ENCODE measurements at places on chromosomes 12 and 14.

GRCh38 chr14:75884198-75884611 lies 97.6 kb downstream of the TGFB3 start:
- DNase-seq: no peak

GRCh38 chr14:73746520-73747378 lies 32.6 kb upstream of the PNMA1 start:
- no peak for DNase-seq

GRCh38 chr14:38868399-38869290 lies 234.4 kb downstream of the SEC23A start:
- DNase-seq: no peak

DNA sequence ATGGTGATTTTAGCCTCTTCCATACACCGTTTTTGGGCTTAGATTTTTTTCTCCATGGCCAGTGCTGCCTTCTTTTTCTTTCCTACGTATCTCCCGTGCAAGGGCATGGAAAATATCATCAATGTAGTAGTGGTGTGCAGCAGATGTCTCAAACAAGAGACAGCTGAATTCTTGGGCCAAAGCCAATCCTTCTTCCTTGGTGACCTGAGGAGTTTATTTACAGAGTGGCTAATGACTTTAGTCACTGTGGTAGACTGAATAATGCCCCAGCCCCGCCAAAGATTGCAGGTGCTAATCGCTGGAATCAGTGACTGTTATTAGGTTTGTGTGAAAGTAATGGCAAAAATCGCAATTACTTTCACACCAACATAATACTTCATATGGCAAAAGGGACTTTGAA lies 235.5 kb upstream of the NOS1 start:
- DNase-seq: no peak

DNA sequence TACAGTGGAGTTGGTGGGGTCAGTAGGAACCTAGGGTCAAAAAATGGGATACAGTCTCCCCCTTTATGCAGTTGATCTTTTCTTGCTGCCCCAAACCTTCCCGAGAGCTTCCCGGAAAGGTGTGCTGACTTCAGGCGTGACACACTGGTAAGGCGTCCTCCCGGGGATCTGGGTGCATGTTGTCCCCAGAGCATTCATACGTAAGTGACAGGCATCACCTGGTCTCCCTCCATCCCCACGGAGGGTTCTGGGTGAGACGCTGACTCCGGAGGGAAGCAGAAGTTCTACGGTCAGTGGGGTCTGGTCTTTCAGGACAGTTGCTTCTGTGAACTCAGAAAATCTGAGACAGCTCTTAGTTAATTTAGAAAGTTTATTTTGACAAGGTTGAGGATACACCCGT lies 159.6 kb upstream of the RTL1 start:
- no peak for DNase-seq

- DNase-seq: no peak
Observed at GRCh38 chr12:120775862-120776552, 50.4 kb downstream of the ACADS start.

GRCh38 chr14:61726778-61727658 lies 31.7 kb downstream of the HIF1A start:
- no peak for DNase-seq

DNA sequence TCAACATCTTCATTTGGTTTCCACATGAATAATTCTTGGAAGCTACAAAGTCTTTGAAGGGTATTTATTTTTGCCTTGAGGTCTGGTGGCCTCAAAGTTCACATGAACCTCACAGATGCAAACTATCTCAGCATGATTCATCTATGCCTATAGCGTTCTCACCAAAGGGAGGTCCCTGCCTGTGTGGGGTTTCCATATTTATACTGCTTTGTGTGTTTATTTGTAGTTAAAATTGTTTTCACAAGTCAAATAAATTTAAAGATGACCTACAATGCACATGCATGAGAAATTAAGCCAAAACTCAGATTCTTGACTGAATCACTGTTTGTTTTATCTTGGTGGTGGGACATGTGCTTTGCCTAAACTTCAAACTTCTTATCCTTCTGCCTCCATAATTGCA lies 176.7 kb downstream of the PPM1H start:
- DNase-seq: no peak

- no peak for DNase-seq
Observed at GRCh38 chr12:71250166-71250565, 92.4 kb upstream of the TSPAN8 start.

GRCh38 chr14:55654243-55654642 lies 74.2 kb downstream of the KTN1 start:
- no peak for DNase-seq

DNA sequence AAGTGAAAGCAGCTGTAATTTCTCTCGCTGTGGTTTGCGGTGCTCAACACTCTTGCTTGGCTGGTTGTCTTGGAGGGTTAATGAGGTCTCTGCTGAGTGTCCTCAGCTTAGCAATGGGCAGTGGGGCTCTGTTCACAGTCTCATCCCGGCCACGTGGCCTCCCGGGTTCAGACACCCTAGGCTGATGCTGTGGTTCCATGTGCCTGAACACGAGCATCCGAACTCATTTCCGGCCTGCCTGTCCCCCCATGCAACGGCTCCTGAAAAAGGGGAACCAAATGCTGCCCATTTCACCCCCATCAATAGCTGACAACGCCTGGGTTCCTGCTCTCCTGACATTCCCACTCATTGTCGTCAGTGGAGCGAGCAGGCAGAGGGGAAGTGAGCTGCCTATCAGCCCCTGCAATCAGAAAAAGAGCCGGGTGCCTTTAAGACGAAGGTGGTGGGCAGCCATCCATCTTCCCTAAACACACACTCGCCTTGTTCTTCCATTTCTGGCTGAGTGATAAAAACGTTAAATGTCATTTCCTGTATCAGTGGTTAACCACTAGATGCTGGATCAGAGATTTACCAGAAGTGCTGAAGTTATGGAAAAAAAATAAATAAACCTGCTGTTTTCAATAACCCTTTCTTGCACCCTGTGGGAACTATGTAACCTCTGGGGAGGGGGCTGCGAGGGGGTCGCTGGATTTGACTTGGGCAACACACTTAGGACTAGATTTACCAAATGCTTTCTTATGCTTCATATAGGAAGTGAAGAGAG lies 60.3 kb upstream of the BCL2L14 start:
- peak; percentile 27 for DNase-seq

- DNase-seq: no peak
Observed at GRCh38 chr14:63933110-63933509, 80.3 kb downstream of the SYNE2 start.

- DNase-seq: peak; percentile 81
Observed at GRCh38 chr12:132445884-132446632, 43.9 kb upstream of the FBRSL1 start.

DNA sequence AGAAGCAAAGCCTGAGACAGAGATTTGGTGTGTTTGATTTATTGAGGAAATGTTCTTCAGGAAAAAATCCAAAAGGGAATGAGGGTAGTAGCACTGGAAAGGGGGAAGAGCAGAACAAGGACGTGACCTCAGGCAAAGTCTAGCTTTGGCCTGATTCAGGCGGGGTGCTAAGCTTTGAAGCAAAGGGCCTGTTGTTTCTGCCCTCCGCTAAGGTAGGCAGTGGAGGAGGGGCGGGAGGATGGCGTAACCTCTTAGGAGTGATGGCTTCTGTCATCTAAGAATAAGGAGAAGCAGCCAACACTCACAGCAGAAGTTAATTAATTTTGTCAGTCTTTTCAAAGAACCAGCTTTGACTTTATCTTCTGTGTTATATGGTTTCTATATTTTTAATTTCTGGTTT lies 20.4 kb downstream of the ABHD12B start:
- DNase-seq: no peak

GRCh38 chr12:55073043-55074022 lies 52.9 kb upstream of the OR9K2 start:
- DNase-seq: peak; percentile 77

DNA sequence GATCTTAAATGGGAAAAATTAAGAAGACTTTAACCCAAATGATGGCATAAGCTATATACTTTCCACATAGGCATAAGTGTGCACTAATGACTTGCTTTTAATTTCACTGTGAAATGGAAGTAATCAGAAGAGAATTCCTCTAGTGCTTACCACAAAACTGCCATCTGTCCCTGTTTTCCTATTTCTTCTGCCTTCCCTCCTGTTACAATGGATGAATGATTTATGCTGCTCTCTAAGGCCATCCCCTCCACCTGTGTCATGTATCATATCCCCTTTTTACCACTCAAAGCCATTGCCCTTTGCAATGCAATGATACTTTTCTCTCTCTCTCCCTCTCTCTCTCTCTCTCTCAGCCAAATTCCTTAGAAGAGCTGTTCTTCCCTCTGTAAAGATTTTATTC lies 109.1 kb downstream of the C12orf50 start:
- no peak for DNase-seq

- DNase-seq: no peak
Observed at GRCh38 chr14:53110096-53110495, 43.0 kb downstream of the DDHD1 start.

- no peak for DNase-seq
Observed at GRCh38 chr14:67722293-67722692, 20.6 kb downstream of the RDH12 start.

DNA sequence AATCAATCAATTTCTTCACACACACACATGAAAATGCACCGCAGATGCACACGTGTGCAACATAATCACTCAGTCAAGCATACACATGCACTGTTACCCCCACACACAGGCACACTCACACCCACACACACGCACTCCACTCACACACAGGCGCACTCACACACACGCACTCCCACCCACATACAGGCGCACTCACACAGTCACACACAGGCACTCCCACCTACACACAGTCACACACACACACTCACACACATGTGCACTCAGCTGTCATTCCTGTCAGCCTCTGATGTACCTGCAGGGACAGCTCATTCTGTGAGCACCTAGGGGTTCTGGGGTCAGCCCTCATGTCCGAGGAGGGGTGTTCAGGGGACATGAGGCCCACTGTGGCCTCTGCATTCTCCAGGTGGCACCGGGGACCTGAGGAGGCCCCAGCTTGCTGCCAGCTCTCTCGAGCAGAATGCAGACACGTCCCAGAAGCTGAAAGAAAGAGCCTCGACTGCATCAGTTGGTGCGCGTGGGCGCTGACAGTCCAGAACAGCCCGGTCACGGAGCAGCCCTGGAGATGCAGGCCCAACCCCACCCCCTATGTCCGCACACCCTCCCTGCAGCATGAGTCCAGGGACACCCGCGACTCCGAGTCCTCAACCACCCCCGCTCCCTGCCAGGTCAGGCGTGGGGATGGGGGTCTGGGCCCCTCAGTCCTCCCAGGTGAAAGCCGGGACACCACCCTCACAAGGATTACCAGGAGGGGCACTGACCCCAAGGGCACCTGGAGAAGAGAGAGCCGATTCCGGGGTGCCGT lies 69.3 kb downstream of the NOC4L start:
- no peak for DNase-seq

- no peak for DNase-seq
Observed at GRCh38 chr12:31214626-31215517, 111.1 kb downstream of the SINHCAF start.

- no peak for DNase-seq
Observed at GRCh38 chr12:52965337-52965731, 16.4 kb downstream of the KRT18 start.

DNA sequence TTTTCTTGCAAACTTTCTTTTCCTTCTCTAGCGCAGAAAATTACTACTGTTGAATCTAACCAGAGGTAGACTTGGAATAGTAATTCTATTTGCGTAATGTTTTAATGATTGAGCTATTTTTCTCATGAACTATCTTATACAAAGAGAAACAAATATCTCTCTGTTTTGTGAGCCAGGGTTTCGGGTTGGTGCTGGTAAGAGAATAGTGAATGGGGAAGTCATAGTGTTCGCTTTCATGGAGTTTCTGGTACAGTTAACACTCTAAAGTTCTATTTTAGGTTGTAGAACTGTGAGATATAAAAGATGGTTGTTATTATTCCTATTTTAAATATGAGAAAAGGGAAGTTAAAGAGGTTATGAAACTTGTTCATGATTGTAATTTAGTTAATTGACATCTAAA lies 6.6 kb downstream of the CLEC1B start:
- no peak for DNase-seq

- no peak for DNase-seq
Observed at GRCh38 chr12:49616533-49617219, 6.7 kb upstream of the PRPF40B start.

GRCh38 chr12:68245180-68246021 lies 8.0 kb downstream of the IL22 start:
- DNase-seq: no peak

GRCh38 chr14:105138551-105139111 lies 29.9 kb downstream of the JAG2 start:
- no peak for DNase-seq

GRCh38 chr12:122458105-122459035 lies 35.9 kb upstream of the CLIP1 start:
- DNase-seq: no peak

GRCh38 chr12:25769082-25769945 lies 189.2 kb upstream of the RASSF8 start:
- no peak for DNase-seq

- no peak for DNase-seq
Observed at GRCh38 chr12:65232476-65233077, 45.9 kb upstream of the MSRB3 start.

DNA sequence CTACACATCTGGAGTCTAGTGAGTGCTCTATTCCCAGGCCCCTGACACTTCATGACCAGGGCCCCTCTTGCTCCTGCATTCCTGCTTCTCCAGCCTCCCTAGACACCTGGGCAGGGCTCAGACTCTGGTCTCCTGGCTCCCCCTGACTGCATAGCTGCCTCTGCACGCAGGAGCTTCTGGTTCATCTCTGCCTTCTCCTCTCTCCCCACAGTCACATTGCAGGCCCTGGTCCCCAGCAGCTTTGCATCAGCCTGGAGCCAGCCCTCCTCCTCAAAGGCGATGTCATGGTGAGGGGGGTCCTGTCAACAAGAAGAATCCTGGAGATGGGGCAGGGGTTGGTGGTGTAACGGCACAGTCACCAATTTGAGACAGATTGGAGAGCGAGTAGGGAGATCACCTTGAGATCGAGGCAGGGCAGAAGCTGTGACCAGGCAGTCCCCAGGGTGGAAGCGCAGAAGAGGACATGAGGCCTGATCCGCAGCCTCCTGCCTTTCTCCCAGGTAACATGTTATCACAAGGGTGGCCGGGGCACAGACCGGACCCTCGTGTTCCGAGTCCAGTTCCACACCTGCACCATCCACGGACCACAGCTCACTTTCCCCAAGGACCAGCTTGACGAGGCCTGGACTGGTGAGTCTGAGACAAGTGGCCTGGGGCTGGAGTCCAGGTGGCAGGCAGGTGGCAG lies 8.1 kb downstream of the TNS2 start:
- DNase-seq: no peak

GRCh38 chr12:108190529-108190928 lies 61.4 kb downstream of the WSCD2 start:
- DNase-seq: no peak

DNA sequence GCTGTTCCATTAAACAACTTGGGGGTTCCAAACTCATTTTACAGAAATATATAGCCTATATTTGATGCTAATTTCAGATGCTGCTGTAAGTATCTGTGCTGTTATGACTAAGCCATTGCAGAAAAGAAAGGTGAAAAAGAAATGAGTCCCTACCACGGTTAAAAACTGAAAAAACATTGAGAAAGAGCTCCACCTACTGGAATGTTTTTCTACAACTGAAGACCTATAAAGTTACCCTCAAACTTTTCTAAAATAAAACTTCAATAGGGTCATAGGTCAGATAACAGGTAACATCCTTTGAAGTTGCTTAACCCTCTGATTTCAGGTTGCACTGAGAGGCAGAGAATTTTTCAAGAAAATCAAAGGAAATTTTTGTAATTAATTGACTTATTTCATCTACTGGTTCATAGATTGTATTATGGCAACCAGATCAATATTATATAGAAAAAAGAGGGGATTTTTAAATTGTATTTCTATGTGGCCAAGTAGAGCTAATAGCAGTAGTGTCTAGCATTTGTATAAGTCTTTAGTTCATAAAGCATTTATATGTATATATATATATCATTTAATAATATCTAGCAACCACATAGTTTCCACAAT lies 279.9 kb downstream of the RPS29 start:
- no peak for DNase-seq

GRCh38 chr12:113894697-113895096 lies 71.4 kb downstream of the RBM19 start:
- no peak for DNase-seq
